NAMALWA (cell line): ENCODE measurements at places on chromosomes 1 and 21.

DNA sequence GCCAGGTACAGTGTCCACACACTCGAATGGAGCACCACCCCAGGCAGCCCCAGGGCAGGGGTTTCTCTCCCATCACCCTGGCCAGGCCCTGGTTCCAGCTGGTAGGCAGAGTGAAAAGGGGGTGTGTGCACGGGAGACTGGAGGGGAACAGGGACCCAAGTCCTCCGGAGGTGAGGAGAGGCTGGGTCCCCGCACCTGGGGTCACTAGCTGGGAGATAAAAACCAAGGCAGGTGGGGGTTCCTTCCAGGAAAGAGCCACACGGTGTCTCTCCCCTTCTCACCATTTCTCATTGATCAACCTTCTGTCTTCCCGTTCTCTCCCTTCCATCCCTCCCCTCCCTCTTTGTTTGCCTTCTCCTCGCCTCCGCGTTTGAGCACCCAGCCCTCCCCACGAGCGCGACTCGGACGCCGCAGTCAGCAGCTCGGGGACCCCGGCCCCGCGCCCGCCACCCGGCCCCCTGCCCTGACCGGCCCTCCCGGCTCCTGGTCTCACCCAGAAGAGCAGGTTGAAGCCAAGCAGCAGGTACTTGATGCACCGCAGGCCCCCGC is 358 bp downstream of the TSPAN2 start:
- DNase-seq, result no peak

- DNase-seq, result peak; percentile 96
These were observed 402.5 kb downstream of the PTPRC start for GRCh38 chr1:199041173-199041914.

GRCh38 chr1:242870966-242871365 is 346.5 kb upstream of the PLD5 start:
- no peak for DNase-seq

GRCh38 chr1:171985639-171986038 is 144.3 kb downstream of the DNM3 start:
- peak; percentile 58 for DNase-seq

DNA sequence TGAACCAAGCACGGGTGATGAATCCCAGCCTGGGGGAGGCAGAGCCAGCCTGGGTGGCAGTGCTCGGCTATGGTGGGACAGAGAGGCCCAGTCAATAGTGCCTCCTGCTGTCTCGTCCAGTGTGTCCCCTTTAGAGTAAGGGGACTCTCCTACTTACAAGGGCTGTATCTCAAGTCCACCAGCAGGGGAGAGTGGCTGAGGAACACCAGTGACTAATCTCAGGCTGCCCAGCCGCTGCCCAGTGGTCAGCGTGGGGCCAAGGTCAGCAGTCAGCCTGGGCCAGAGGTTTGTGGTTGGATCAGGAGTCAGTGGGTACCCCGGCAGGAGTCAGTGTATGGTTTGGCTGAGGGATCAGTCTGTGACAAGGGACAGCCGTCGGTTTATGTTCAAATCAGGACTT is 109.2 kb upstream of the RUNX3 start:
- no peak for DNase-seq
